ENCODE measurements at places on chromosomes 3 and 15. TPM values are rescaled to one million over a fixed set of nuclear protein-coding genes. Genes with fewer than 3 reads are reported as not detected.

- no peak overlapping the region for H3K4me3 ChIP-seq
- H3K4me1 ChIP-seq = peaks cover 18% of the 10 kb centered on the region
- H3K27me3 ChIP-seq = no peaks in the 10 kb centered on the region
- no peak overlapping the region for H3K27ac ChIP-seq
Observed at GRCh38 chr3:195162033-195162669, 108.8 kb downstream of the XXYLT1 start.

DNA sequence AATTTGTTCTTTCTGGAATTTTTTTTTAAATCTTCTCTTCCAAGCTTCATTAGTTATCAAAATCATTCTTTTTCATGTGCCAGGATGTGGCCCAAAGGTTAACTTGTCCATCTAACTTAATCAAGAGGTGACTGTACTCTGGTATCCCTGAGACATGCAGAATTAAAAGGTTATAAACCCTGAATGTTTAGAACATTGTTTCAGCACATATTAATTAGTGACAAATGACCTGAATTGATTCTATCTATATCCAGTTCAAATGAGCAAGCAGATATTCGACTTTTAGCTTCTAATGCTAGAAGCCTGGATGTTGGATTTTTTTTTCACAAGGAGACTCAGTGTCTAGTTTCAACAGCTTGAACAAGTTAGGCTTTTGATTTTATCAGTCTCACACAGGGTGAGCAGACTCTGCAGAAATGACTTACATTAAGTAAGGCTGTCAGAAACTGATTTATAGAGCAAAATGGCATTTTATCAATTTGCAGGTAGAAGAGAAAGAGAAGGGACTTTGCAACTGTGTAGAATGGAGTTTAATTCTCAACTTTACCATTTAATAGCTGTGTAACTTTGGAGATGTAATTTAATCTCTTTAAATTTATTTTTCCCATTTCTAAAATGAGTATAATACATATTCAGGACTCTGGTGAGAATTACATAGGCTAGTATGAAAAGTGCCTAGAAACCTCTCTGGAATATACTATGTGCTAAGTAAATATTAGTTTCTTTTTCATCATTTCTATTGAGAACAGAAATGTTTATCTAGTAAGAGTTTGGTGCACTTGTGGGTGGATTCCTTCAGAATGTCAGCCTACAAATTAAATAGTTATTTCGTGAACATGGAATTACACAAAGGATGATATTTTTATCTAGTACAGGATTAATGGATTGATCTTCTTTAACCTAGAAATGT lies 100.0 kb downstream of the ALCAM start:
- no peaks in the 10 kb centered on the region for H3K36me3 ChIP-seq
- H3K4me3 ChIP-seq = no peak overlapping the region
- no peak for DNase-seq
- H3K4me1 ChIP-seq = peaks cover 9% of the 10 kb centered on the region

RBP2 gene
- polyA plus RNA-seq = not detected

DNA sequence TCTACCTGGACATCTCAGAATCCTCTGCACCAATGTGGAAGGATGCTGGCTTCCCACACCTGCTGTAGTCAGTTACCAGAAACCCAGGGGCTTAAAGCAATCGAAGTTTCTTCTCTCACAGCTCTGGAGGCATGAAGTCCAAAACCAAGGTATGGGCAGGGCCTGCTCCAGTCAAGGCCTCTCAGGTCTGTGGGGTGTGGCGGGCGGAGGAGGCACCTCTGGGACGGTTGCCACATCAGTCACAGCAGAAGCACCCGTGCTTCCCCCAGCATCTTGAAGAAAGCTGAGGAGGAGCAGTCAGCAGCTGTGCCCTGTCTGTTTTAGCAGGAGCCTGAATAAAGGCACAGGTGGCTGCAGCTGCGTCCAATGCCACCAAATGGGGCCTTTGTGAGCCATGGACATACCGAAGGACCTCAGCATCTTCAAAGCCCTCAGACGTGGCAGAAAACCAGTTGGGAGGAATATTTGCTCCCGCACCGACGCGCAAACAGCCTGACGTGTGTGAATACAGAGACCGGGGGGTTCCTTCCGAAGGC lies 68.9 kb downstream of the TFRC start:
- no peak overlapping the region for H3K4me3 ChIP-seq
- H3K27ac ChIP-seq = no peak overlapping the region
- DNase-seq = no peak
- H3K4me1 ChIP-seq = no peaks in the 10 kb centered on the region
- no peaks in the 10 kb centered on the region for H3K27me3 ChIP-seq

DNA sequence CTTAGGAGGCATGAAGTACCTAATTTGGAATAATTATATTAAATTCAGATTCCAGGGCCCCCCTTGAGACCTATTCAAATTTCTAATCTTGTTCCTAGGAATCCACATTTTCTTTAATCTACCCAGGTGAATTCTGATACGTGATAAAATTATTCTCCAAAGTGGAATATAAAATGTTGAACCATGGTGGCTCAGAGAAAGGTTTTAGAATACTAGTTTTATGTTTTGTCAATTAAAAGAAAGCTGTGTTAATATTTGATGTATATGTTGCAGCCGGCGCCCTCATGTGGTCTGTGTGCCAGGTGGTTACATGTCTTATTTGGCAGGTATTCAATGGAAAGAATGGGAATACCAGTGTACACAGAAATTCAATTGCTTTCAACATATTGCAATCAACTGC lies 321.8 kb downstream of the FEZF2 start:
- H3K36me3 ChIP-seq = no peaks in the 10 kb centered on the region
- peak; percentile 13 for DNase-seq
- no peak overlapping the region for H3K27ac ChIP-seq

FAM3D gene
- not detected for polyA plus RNA-seq

LRRC31 gene
- polyA plus RNA-seq = not detected

- H3K4me3 ChIP-seq = no peak overlapping the region
- no peaks in the 10 kb centered on the region for H3K4me1 ChIP-seq
- H3K27ac ChIP-seq = no peak overlapping the region
- DNase-seq = no peak
- no peaks in the 10 kb centered on the region for H3K27me3 ChIP-seq
Observed at GRCh38 chr15:59632714-59633113, 21.1 kb downstream of the GCNT3 start.

DNA sequence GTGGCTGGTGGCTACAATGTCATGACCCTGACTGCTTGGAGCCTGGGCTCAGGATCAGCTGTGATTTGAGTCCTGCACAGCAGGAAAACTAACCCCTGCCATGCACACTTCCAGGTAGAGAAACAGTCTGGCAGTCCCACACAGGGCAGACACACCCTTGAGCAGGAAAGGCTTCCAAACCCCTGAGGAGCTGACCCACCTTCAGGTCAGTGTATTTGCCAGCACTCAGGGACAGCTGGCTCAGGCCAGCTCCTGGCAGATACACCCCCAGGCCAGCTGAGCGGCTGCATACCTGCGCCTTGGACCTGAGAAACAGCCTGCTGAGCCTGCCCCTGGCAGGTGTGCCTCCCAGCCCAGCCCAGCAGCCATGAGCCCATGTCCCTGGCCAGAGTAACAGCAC lies 22.2 kb upstream of the CDAN1 start:
- no peak overlapping the region for H3K4me3 ChIP-seq
- H3K4me1 ChIP-seq = no peaks in the 10 kb centered on the region
- no peak for DNase-seq
- no peak overlapping the region for H3K27ac ChIP-seq
- H3K36me3 ChIP-seq = peaks cover 14% of the 10 kb centered on the region

DNA sequence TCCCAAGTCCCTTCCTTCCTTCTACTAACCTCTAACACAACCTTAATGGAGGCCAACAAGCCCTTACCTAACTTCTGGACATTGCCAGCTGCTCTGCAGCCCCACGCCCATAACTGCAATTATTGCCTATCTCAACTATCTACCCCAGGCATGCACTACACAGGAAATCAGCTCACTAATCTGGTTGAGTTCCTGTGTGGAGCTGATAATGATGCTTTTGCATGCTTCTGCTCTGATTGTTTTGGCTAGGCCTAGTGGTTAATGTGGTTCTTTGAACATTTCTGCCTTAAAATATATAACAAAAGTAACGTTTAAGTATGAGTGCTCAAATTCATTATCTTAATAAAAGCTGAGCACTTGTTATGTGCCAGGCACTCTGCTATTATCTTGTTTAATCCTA lies 463.9 kb downstream of the MFSD1 start:
- DNase-seq = peak; percentile 32
- H3K4me1 ChIP-seq = no peaks in the 10 kb centered on the region
- H3K27ac ChIP-seq = no peak overlapping the region
- H3K36me3 ChIP-seq = no peaks in the 10 kb centered on the region
- no peak overlapping the region for H3K4me3 ChIP-seq
- no peaks in the 10 kb centered on the region for H3K27me3 ChIP-seq

DNA sequence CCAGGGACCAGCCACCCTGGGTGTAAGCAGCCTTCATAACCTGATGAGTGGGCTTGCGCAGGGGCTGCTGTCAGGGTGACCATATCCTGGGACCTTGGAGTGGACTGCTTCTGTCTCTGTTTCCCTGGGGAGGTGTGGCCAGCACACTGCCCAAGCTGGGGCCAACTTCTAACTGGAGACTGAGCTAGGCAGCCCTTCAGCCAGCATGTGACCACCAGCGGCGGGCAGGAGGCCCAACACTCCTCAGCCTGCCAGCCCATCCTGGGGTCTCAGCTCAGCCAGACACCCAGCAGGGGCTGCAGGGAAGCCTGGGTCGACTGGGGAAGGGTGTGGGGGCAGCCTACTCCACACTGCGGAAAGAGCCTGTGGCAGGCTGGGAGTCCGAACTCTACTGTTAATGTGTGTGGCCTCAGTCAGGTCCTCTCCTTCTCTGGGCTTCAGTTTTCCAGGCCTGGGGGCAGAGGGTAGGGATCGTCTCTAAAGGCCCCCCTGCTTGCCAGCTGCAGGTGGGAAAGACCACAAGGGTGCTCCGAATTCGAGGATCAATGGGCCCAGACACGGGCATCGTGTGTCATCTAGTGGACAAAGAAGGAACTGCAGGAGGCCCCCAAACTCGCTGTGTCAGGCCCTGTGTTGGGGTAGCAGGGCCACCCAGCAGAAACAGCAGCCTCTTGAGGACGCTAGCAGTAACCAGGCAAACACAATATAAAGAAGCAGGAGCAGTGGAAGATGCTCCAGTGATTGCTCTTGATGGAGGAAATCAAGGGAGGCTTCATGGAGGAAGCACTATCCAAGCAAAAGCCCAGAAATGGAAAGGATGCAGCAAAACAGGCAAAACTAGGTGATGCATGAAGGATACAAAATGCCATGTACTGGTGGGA lies 2.0 kb upstream of the SEMA3G start:
- no peak overlapping the region for H3K27ac ChIP-seq
- no peaks in the 10 kb centered on the region for H3K27me3 ChIP-seq
- peak; percentile 88 for DNase-seq
- H3K4me1 ChIP-seq = no peaks in the 10 kb centered on the region

GRCh38 chr15:41966920-41967465 lies 5.4 kb downstream of the EHD4 start:
- H3K36me3 ChIP-seq = no peaks in the 10 kb centered on the region
- H3K27ac ChIP-seq = no peak overlapping the region
- H3K4me3 ChIP-seq = no peak overlapping the region
- H3K4me1 ChIP-seq = peaks cover 3% of the 10 kb centered on the region

PLA2G4E gene
- not detected for polyA plus RNA-seq

PLAAT1 gene
- polyA plus RNA-seq = 1.6 TPM

TAGLN3 gene
- polyA plus RNA-seq = 24.2 TPM

- H3K4me3 ChIP-seq = no peak overlapping the region
- no peaks in the 10 kb centered on the region for H3K36me3 ChIP-seq
- H3K4me1 ChIP-seq = no peaks in the 10 kb centered on the region
- no peak overlapping the region for H3K27ac ChIP-seq
- DNase-seq = no peak
Observed at GRCh38 chr3:140378571-140379340, 299.1 kb upstream of the TRIM42 start.

NUP210 gene
- 1.8 TPM for polyA plus RNA-seq

GRCh38 chr3:14479591-14479990 lies 60.6 kb downstream of the GRIP2 start:
- H3K27me3 ChIP-seq = no peaks in the 10 kb centered on the region
- H3K4me3 ChIP-seq = no peak overlapping the region
- no peaks in the 10 kb centered on the region for H3K4me1 ChIP-seq
- DNase-seq = no peak
- H3K27ac ChIP-seq = no peak overlapping the region
- peaks cover 23% of the 10 kb centered on the region for H3K36me3 ChIP-seq

GRCh38 chr15:80436511-80437307 lies 32.5 kb downstream of the ARNT2 start:
- H3K36me3 ChIP-seq = no peaks in the 10 kb centered on the region
- no peak overlapping the region for H3K4me3 ChIP-seq
- peaks cover 15% of the 10 kb centered on the region for H3K4me1 ChIP-seq

ISLR2 gene
- polyA plus RNA-seq = 0.56 TPM

ABCF3 gene
- polyA plus RNA-seq = 55.6 TPM

GRCh38 chr15:89119489-89120478 lies 31.5 kb downstream of the ABHD2 start:
- H3K4me3 ChIP-seq = no peak overlapping the region
- H3K4me1 ChIP-seq = peaks cover 10% of the 10 kb centered on the region
- H3K27me3 ChIP-seq = no peaks in the 10 kb centered on the region
- peaks cover 29% of the 10 kb centered on the region for H3K36me3 ChIP-seq

ST3GAL6 gene
- 16.3 TPM for polyA plus RNA-seq

HLTF gene
- 13.2 TPM for polyA plus RNA-seq

CDCP1 gene
- polyA plus RNA-seq = 2.7 TPM

TIGIT gene
- not detected for polyA plus RNA-seq

CFAP91 gene
- 3.7 TPM for polyA plus RNA-seq

GRCh38 chr15:84947947-84948830 lies 33.5 kb upstream of the PDE8A start:
- no peaks in the 10 kb centered on the region for H3K36me3 ChIP-seq
- H3K27me3 ChIP-seq = no peaks in the 10 kb centered on the region
- no peak for DNase-seq
- H3K4me3 ChIP-seq = no peak overlapping the region
- no peaks in the 10 kb centered on the region for H3K4me1 ChIP-seq
- H3K27ac ChIP-seq = peak overlapping the region; percentile 95

- peaks cover 29% of the 10 kb centered on the region for H3K27me3 ChIP-seq
- no peaks in the 10 kb centered on the region for H3K36me3 ChIP-seq
- no peak overlapping the region for H3K27ac ChIP-seq
- DNase-seq = peak; percentile 81
Observed at GRCh38 chr15:79091204-79091867, 756 bp upstream of the RASGRF1 start.

GRCh38 chr3:127747066-127747465 lies 74.3 kb downstream of the ABTB1 start:
- no peaks in the 10 kb centered on the region for H3K36me3 ChIP-seq
- H3K27ac ChIP-seq = no peak overlapping the region
- H3K4me1 ChIP-seq = peaks cover 63% of the 10 kb centered on the region
- DNase-seq = no peak
- H3K4me3 ChIP-seq = no peak overlapping the region

AGBL1 gene
- not detected for polyA plus RNA-seq
